Body of pancreas (tissue), 4 donors: ENCODE measurements at places on chromosomes 1 and 21. TPM values are rescaled to one million over a fixed set of nuclear protein-coding genes. Genes with fewer than 3 reads are reported as not detected.

C8B gene
- not detected for total RNA-seq

APP gene
- 256 TPM for total RNA-seq

FCRL3 gene
- not detected for total RNA-seq

SON gene
- total RNA-seq: 235 TPM

SLC25A34 gene
- total RNA-seq: 5.7 TPM

GUCA2B gene
- not detected for total RNA-seq

C1orf185 gene
- total RNA-seq: not detected

S100B gene
- 33.9 TPM for total RNA-seq

RYR2 gene
- total RNA-seq: 17.1 TPM

CENPF gene
- not detected for total RNA-seq

RPS8 gene
- 1,064 TPM for total RNA-seq

MDM4 gene
- total RNA-seq: 72.9 TPM

KRTAP19-8 gene
- not detected for total RNA-seq

EFCAB7 gene
- total RNA-seq: 4.9 TPM
